ENCODE measurements at places on chromosomes 16 and 17.

DNA sequence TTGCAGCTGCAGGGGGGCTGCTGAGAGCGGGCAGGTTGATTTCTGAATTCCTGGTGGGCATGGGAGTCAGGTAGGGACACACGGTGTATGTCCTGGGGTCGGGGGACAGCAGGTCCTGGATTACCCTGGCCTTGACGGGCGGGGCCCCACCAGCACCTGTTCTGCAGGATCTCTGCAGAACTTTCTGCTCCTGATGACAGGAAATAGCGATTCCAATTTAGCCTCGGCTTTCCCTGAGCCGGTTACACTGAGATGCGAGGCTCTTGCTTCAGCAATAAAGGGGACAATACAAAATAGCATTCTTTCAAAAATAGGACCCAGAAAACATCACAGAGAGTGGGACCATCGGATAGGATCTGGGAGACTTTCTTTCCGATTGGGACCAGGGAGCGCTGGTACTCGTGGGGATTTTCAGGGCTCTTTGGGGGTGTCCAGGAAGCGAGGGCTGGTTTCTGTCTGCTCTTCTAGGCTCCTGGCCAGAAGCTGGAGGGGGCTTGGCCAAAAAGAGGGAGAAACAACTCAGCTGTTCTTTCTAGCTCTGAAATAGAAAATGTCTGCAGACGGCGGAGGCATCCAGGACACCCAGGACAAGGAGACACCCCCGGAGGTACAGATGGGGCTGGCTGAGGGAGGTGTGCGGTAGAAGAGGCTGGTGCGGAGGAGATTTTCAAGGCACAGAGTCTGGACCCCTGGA, 642 bp downstream of the ZNF205 start:
- DNase-seq, result peak; percentile 41

DNA sequence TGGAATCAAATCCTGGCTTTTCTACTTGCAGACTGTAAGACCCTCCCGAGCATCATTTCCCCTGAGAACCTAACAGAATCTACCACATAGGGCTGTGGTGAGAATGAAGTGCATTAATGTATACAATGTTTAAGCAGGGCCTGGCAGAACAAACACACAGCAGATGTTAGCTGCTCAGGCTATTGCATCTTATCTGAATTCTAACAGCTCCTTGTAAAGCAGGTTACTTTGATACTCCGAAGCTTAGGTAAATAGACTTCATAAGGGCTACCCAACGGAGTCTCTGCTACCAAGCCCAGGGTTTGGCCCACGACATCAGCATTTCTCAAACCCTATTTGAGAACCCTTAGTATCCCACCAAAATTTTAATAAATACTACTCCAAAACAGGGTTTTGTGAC, 24.4 kb upstream of the NOS2 start:
- DNase-seq, result no peak

DNA sequence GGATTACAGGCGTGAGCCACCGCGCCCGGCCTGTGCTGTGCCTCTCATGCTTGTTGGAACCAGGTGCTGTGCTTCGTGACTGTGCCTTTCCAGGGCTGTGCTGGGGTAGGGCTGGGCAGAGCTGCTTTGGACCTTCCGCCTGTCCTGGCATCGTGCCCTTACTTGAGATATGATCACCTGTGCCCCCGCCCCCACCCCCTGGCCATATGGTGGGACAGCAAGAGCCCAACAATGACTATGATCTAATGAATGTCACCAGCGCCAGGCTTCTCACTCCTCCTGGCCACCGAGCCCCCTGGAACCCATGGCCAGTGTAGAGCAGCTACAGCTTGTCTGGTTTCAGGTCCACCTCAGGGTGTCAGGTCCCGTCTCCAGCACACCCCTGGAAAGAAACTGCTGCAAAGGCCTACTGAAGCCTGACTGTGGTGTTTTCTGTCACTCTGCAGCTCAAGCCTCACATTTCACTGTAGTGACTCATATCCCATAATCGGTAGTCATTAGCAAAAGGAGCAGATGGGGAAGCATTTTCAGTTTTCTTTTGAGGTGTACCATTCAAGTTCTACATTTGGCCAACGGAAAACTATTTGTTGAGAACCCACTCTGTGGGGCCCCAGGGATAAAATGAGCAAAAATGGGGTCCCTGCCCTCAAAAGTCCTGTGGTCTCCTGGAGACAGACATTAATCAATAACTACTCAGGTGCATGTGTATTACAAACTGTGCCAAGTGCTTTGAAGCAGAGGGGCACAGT, 22.1 kb downstream of the FCSK start:
- DNase-seq, result no peak

GRCh38 chr17:77217566-77217965, 76.8 kb downstream of the SEC14L1 start:
- DNase-seq, result no peak
